C1 segment of cervical spinal cord (tissue), 14 donors: ENCODE measurements at places on chromosomes 2 and 18.

DNA sequence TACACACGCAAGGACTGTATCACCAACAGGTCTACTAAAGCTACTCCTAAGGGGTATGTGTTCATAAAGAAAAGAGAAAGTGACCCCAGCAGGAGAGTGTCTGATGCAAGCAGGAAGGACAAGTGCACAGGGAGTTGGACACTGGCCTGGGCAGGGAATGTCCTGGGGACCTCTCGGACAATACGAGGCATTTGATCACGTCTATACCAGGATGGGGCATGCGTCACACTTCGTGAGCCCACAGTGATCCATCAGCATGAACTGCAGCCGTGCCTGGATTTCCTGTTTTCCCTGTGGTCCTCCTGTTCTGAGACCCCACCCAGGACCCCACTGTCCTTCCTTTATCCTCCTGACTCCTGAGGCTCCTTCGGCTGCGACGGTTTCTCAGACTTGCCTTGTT is 113.9 kb downstream of the HDAC4 start:
- DNase-seq, result no peak

DNA sequence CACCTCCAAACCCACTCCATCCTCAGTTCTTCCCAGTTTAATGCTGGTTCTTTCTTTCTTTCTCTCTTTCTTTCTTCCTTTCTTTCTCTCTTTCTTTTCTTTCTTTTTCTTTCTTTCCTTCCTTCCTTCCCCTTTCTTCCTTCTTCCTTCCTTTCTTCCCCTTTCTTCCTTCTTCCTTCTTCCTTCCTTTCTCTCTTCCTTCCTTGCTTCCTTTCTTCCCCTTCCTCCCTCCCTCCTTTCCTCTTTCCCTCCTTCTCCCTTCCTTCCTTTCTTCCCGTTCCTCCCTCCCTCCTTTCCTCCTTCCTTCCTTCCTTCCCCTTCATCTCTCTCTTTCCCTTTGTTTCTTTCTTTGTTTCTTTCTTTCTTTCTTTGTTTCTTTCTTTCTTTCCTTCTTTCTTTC is 50.9 kb downstream of the PDCL3 start:
- no peak for DNase-seq

DNA sequence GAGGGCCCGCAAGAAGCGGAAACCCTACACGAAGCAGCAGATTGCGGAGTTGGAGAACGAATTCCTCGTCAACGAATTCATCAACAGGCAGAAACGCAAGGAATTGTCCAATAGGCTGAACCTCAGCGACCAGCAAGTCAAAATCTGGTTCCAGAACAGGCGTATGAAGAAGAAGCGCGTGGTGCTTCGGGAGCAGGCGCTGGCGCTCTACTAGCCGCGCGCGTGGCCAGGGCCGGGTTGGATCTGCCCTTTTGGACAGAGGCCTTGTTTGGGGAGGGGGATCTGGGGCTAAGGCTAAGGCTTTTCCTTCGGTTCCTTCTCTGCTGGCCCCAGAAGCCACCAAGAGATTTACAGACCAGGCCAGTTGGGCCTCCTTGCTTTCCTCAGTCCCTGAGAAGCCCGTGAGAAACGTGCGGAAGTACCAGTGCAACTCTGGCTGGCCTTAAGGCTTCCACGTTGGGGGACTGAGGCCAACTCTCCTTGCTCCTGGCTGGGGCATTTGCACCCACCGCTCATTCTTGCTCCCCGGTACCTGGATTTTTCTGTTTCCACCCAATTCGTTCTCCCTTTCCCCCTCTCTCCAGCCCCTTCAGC is 1.0 kb downstream of the HOXD12 start:
- no peak for DNase-seq

GRCh38 chr18:41809652-41810051 is 145.4 kb upstream of the PIK3C3 start:
- no peak for DNase-seq
